ENCODE measurements at places on chromosomes 13 and 19.

- no peak for DNase-seq
Measured at GRCh38 chr13:32039528-32039927, 8.0 kb downstream of the FRY start.

GRCh38 chr19:4487572-4487971, 15.5 kb downstream of the HDGFL2 start:
- DNase-seq, result no peak

DNA sequence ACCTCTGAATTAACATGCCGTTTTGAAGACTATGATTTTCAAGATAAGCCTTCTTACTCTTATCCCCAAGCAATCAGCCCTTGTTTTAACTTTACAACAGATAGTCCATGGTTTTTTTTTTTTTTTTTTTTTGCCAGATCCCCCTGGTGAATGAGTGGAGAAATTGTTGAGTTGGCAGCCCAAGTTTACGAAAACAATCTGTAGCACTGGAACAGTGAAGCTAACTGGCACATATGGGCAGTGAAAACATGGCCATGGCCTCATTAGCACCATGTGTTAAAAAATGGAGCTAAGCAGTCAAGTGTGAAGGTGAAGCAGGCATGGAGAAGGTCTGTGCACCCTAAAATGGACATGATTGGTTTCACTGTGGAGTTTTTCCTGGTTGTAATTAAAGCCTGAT, 812.1 kb upstream of the MIR17HG start:
- no peak for DNase-seq

DNA sequence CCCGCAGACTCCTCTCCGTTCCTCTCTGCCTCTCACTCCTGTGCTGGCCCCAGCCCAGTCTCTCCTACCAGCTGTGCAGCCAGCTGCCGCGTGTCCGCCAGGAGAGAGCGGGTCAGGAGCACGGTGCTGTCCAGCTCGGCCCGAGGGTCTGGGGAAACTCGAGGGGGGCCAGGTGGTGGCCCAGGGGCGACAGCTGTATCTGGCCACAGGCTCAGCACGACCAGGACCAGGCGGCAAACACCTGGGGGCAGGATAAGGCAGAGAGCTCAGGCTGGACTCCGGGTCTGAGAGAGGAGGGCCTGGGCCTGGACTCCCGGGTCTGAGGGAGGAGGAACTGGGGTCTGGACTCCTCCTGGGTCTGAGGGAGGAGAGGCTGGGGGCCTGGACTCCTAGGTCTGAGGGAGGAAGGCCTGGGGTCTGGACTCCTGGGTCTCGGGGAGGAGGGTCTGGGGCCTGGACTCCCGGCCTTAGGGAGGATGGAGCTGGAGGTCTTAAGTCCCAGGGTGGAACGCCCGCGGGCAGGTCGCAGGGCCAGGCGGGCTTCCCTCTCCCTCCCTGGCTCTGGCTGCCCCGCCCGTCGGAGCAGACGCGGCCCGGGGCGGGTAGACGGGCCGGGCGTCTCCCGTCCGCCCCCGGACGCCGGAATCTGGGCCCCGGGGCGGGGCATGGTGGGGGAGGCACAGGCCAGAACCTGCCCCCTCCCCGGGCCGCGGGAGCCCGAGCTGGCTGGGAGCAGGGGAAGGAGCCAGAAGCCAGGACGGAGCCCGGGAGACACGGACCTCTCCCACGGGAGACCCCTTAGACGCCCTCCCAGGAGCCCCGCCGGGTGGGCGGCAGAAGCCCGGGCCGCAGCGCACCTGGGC, 1.3 kb downstream of the IL11 start:
- DNase-seq, result no peak

DNA sequence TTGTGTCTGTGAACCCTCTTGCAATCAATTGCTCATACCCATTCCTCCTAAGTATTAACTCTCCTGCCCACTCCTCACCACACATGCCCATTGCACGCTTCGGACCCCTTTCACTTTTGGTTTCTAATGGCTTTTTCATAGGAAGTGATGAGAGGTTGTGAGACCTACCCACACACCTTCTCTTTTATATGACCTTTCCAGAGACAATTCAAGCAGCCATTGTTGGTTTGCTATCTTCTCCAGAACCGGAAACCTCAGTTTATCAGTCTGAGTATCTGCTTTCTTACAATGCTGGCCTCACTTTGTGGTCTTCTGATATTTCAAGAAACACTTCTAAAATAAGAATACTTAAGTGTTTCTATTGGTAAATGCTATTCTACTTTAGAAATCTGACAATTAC, 1550.8 kb upstream of the SLC10A2 start:
- DNase-seq, result no peak

- no peak for DNase-seq
Measured at GRCh38 chr19:36547001-36547732, 19.1 kb upstream of the ZNF260 start.

- no peak for DNase-seq
Measured at GRCh38 chr13:45416516-45417128, 1.6 kb downstream of the SLC25A30 start.

DNA sequence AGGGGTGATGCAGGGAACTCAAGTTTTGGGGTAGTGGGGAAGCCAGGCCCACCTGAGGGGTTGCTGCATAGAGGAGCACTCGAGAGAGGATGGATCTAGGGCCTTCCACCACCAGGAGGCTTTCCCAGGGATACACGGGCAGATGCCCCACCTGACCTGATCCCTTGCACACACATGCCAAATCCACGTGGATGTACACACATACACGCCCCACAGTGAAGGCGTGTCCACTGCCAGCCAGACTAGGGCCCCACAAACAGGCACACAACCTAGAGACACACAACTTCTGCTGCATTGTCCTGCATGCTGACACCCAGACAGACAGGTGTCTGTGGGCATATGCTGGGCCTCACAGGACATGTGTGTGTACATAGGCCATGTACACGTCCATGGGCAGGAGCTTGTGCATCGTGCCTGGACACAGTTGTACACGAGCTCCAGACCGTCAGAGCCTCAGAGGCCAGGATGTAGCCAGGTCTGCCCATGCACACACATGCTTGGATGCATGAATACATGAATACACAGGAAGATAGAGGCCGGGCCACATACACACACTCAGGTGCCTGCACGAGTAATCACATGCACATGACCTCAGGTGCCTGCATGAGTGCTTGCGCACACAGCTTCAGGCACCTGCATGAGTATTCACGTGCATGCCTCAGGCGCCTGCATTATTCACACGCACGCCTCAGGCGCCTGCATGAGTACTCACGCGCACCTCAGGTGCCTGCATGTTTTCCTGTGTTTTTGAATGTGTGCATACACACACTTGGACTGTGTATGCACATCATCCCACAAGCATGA, 8.9 kb downstream of the CCDC97 start:
- no peak for DNase-seq

DNA sequence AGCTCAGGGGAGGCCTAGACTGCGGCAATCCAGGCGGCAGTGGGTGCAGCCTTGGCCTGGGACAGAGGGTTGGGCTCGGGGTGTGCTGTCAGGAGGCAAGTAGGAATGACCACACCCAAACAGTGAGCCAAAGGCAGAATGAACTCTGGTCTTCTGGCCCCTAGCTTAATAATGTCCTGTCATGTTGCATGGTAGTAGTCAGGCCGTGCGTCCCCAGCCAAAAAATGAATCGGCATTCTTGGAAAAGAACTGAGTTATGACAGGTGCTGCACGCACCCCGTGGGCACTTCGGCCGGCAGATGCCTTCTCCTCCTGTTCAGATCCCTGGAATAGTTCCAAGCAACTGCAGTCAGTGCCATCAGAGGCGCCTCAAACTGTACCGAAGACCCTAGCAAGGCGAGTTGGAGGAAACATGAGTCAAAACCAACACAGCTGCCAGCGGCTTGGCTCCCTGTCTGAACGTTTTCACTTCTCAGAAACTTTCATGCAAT, 55.9 kb downstream of the ATP7B start:
- no peak for DNase-seq

DNA sequence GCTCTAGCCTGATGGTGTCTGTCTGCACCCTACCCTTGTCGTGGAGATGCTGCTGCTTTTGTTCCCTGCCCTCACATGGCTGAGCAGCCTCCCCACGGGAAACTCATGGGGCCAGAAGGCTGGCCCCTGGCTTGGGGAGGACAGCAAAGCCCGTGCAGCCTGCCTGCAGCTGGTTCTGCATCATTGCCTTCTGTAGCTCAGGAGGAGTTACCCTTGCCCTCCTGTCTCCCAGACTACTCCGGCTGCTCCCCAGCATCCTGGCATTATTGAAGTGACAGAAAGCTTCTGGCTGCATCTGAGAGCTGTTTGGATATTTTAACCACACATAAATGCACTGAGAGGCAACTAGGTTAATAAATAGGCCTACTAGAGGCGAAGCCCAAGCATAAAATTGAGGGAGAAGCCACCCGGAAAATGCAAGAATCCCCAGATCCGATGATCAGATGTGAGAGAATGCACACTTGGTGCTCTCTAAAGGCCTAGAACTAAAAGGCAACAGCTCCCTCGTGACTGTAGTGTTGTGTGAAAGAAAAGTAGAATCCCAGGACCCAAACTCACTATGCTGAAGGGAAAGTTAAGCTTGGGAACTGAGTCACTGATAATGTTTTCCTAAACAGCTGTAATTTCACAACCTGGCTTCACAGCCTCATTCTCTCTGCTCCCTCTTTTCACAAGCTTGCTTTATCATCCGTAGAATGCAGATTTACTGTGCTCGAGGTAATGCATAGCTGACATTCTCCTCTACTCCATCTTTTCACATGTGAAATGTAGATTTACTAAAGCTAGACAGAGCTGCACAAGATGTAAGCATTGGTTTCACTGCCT, 110.8 kb downstream of the TNFRSF19 start:
- no peak for DNase-seq

GRCh38 chr13:97905517-97905916, 48.0 kb upstream of the IPO5 start:
- DNase-seq, result no peak

GRCh38 chr13:33940898-33941297, 122.9 kb downstream of the RFC3 start:
- DNase-seq, result peak; percentile 1

DNA sequence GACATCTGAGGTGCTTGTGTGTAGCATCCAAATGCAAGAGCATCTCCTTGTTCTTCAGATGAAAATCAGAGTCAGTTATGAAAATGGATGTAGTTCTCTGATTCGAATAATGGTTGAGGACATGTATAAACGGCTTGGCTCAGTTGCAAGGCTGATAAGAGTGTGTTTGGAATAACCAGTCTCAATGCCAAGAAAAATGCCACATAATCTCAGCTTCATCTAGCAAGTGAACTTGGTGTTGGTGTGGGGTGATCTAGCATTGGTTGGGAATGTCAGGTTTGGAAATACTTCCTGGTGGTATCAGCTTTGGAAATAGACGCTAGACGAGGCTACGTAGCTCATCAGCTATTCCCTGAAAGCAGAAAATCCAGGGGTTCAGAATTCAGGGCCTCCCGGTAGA, 362.0 kb downstream of the FGF9 start:
- no peak for DNase-seq

DNA sequence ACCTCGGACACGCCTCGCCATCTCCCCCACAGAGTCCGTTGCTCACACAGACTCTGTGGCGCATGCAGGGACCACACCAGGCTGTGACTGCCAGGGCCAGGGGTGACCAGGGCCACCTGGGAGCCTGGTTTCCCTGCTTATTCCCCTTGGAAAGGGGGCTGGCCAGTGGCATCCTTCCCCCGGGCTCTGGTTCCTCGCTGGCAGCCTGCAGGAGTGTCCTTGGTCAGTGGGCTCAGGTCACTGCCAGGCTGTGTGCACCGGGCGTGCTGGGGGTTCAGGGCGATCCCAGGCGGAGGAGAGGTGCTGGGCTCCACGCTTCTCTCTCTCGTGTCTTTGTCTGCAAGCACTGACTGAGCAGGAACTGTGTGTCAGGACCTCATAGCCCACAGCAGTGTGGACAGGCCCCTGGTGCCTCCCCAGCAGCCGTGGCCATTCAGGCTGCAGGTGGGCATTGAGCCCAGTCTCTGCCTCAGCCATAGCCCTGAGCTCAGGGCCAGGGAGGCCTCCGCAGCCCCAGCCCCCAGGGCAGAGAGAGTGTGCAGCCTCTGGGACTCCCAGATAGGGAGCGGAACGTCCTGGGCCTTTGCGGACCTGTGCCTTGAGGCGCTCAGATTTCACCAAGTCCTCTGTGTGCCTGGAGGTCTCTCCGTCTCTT, 6.5 kb downstream of the PIAS4 start:
- no peak for DNase-seq

DNA sequence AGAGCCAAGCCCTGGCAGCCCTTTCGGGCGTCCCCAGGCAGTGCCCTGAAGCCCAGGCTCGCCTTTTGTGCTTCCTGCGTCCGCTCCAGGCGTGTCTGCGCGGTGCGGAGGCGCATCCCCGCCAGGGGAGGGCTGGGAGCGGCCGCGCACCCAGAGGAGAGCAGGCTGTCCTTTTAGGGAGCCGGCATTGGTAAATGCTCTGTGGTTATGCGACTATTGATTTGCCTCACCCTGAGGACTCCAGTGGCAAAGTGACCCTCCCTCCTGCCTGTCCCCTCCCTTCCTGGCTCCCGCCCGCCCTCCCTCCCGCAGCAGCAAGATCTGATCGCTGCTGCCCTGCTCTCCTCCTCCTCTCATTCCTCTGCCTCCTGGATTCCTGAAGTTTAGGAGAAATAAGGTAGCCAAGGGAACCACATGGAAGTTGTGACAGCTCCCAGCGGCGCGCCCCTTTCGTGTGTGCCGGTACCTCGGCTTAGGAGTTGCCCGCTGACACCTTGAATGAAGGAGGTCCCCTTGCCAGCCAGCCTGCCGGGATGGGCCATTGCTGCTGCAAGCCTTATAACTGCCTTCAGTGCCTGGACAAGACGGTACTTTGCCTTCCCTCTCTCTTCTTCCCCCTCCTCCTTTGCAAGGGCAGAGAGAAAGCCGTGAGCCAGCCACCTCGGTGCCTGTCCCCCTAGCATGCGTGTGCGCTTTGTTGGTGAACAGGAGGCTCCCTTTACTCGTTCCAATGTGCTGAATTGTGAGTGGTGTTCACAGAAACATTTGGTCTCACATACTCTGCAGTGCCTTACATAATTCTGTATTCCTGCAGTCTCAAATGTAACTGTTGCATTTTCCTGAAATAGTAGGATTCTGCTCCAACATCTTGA, 166.9 kb downstream of the SLC7A1 start:
- DNase-seq, result no peak

DNA sequence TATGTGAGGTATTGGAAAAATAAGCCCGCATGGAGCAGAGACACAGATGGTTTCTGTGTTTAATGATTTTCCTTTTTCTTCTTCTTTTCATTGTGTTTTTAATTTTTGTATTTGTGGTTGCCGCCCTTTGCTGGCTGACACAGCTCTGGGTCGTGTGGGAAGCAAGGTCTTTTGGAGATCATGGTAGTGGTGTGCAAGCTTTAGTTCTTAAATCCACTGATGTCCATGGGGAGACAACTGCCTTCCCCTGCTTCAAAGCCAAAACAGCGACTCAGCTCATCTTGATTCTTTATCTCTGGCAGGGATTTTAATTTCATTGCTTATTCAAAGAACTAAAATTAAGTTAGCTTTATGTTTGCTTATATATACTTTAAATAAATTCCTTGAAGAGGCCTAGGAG, 711.3 kb upstream of the SGCG start:
- no peak for DNase-seq

GRCh38 chr13:28819735-28820098, 422 bp upstream of the MTUS2 start:
- no peak for DNase-seq

DNA sequence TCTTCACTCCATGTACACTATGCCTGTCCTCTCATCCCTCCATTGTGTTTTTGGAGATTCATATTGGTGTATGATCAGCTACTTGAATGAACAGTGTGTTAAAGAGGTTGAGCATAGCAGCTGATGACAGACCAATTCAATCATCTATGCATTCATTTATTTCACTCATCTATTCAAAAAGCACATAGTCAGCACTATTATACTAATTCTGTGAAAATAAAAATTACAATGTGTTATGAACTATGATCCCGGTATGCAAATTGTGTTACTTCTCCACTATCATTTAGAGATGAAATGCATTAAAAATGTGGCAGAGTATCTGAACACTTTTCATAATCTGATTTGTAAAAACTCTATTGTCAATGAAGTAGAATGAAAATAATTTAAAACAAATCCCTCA, 5.9 kb downstream of the TRPC4 start:
- no peak for DNase-seq

Measured in T1000 (cell line).